ENCODE measurements at places on chromosomes 13 and 19.

DNA sequence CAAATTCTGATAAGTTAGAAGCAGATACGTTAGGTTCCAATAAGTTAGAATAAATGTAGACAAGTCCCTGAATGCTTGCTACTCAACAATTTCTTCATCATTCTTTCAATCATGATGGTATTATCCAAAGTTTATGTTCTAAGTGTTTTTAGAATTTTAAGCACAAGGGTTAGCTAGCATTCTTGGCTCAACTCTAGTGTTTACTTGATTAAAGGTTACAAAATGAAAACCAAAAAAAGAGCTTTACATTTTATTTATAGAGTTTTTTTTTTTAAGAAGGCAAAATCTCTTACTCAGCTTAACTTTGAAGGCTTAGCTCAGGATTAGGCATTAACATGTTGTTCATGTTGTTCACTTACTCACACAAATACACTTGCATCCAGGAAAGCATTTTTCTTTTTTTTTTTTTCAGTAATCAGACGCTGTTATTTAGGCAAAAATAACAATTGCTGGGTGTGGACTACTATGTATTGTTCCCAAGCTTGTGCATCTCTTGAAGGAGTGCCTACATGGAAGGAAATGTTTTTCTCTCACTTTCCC, 420.6 kb downstream of the DCT start:
- DNase-seq, result no peak

GRCh38 chr19:51740356-51740755, 11.3 kb downstream of the FPR1 start:
- no peak for DNase-seq

DNA sequence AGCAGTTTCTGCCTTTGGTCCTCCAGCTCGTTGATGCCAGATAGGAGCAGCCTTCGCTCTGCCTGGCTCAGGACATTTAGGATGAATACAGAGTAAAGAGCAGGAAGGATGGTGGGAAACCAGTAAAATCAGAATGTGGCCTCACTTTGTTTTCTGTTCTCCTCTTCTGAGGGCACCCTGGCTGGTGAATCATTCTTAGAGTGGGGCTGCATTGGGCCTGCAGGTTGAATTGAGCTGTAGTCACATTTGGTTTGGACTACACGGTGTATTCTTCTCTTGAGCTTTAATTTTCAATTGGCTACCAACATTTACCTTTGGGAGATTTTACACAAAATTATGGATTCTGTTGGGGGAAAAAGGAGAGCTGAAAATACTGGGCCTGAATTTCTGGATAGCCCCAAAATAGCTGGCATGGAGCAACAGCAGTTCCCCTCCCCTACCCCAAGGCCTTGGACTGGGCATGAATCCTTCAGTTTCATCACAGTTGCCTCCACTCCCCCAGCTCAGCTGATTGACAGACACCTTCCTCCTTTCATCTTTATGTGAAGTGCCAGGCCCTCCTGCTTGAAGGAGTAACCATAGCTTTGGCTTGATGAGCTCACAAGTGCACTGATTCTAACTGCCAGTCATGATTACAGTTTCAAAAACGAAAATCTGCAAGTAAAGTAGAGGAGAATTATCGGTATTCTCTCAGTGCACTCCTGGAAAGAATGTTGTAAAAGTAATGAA, 24.3 kb downstream of the ERCC5 start:
- DNase-seq, result no peak

GRCh38 chr13:48585456-48585840, 52.6 kb upstream of the RCBTB2 start:
- DNase-seq, result no peak

DNA sequence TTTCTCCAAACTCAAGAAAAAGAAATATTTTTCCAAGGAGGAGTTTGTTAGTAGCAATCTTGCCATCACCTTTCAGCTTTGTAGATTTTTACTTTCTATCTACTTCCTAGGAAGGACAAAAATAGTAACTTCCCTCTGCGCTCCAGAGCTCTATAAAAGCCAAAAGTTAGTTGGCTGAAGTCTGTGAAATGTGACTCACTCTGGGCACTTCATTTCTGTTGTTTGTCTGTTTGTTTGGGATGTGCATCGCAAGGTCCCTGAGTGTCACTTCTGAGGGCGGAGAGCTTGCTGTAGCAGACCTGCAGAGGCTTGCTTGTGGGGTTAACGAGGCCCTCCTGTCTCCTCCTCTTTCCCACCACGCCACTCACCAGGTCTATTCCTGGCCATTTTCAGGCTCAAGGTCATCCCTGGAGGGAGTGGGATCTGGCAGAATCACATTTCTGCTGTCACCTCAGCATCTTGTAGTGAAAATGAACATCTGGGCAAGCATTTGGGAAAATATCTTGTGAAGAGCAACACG, 307.6 kb downstream of the GPC6 start:
- no peak for DNase-seq

All from NCI-H2081 treated with DMSO at 0.1 percent for 48 hours (cell line).